Ecto neural progenitor cell (in vitro differentiated cells): ENCODE measurements at places on chromosomes 4 and X.

DNA sequence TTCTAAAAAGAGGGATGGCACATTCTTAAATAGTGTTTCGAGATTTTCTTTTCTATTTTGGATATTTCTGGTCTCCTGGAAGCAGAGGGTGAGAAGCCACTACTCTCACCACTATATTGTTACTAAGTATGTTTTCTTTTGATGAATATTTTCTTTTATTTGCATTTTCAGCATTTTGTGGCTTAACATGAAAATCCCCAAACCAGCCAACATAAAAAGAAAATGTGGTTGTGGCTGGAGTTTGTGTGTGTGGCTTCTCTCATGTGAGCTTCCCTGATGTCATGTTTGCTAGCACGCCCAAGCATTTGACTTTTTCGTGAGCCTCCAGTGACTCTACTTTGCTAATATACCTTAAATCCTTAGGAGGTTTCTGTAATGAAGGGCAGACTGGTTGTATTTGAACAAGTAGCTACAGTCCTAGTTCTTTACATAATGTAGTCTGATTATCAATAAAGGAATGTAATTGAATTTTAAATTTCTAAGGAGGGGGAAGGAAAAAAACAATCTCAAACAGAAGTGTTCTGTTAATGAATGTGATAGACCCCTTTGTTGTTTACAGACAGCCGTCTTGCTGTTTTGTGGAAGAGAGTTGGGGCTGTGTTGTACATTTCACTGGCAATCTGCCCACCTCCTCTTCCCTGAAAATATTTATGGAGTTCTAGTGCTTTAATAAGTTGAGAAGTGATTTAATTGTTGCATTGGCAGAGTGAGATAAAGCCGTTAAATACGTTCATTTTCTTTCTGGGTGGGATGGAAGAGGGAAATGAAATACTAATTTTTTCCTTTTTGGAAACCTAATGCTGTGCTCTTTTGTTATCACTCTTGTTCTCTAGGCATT is 114.6 kb downstream of the ARHGAP10 start:
- DNase-seq: no peak

GRCh38 chrX:15301924-15302323 is 13.5 kb downstream of the ASB11 start:
- no peak for DNase-seq

- no peak for DNase-seq
Observed at GRCh38 chrX:47239199-47239598, 6.4 kb downstream of the USP11 start.

- no peak for DNase-seq
Observed at GRCh38 chr4:11326021-11326420, 102.7 kb downstream of the HS3ST1 start.

DNA sequence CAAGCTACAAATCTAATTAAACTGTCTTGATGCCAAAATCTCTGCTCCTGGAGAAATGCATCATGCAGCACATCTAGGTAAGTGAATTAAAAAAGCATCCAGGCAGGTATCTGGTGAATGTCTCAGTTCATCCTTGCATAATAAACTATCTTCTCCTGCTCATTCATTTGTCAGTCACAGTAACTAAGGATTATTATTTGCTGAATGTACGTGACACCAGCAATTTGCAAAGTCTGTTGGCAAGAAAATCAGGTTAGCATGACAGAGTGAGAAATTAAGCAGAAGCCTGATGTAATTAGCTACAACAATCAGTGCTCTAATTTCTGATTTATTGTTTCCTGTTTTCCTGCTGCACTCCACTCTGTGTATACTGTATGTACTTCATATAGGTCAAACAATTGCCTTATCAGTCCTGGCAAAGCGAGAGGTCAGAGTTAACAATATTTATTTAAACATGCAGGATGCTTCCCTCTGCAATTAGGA is 213.6 kb downstream of the FBXO8 start:
- no peak for DNase-seq

- DNase-seq: no peak
Observed at GRCh38 chrX:30493348-30493747, 84.2 kb downstream of the TASL start.

DNA sequence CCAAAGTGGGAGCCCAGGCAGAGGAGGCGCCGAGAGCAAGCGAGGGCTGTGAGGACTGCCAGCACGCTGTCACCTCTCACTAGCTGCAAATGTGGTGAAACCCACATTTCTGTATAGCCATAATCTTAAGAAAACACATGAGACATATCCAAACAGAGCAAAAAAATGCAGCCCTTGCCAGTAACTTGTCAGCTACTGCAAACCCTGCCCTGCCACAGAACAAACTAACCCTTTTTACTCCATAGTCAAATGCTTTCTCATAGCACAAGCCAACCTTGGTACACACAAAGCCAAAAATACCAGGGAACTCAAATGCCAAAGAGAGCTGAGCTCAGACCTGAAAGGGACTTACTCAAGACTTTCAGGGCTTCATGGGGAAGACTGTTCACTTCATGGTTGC is 14.9 kb upstream of the NXF3 start:
- no peak for DNase-seq

DNA sequence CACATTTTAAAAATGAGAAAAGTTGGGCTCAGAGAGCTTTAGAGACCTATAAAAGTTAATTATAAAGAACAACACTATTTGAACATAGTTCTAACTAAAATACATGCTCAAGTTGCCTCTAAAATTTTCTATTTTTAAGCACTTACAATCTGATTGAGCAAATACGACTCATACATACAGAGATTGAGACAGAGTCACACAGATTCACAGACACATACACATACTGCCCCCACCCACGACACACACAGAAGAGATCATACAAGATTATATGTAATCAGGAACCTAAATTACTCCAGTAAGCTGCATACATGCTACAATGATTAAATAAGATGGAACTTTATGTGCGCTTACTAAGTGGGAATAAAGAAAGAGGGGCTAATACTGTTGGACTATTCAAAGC is 2.7 kb upstream of the ASB5 start:
- DNase-seq: no peak

GRCh38 chr4:87353592-87353991 is 30.9 kb upstream of the HSD17B13 start:
- DNase-seq: no peak
